ENCODE measurements at places on chromosomes 1 and 21.

DNA sequence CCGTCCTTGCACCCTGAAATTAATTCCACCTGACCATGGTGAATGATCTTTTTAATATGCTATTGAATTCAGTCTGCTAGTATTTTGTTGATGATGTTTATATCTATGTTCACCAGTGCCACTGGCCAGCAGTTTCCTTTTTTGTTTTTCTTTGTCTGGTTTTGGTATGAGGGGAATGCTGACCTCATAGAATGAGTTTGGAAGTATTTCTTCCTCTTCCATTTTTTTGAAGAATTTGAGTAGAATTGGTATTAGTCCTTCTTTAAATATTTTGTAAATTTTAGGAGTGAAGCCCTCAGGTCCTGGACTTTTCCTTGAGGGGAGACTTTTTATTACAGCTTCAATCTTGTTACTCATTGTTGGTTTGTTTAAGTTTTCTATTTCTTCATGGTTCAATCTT lies 231.6 kb downstream of the MRPL39 start:
- DNase-seq = no peak

GRCh38 chr1:14681182-14681581 lies 82.7 kb downstream of the KAZN start:
- DNase-seq = no peak

DNA sequence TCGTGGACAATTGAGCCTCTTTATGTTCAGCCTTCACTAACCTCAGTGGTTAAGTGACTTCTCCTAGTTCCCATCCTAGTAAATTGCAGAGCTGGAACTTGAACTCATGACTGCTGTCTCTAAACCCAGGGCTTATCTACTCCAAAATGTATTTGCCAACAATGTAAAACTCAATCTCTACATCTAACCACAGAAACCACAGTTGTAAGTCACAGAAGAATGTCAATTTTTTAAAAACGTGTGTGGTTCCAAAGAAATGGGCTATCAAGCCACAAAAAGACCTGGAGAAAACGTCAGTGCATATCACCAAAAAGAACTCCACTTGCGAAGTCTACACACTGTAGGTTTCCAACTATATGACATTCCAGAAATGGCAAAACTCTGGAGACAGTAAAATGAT lies 172.6 kb upstream of the HMCN1 start:
- no peak for DNase-seq

GRCh38 chr1:246096356-246096755 lies 410.7 kb downstream of the SMYD3 start:
- no peak for DNase-seq

- no peak for DNase-seq
Observed at GRCh38 chr1:199619223-199619622, 408.3 kb upstream of the NR5A2 start.

- DNase-seq = no peak
Observed at GRCh38 chr1:18470671-18471355, 9.9 kb upstream of the KLHDC7A start.

GRCh38 chr1:30005972-30006619 lies 717.3 kb downstream of the MATN1 start:
- no peak for DNase-seq

GRCh38 chr1:93976291-93976690 lies 67.1 kb upstream of the GCLM start:
- no peak for DNase-seq

- peak; percentile 61 for DNase-seq
Observed at GRCh38 chr1:12344596-12345349, 114.9 kb downstream of the VPS13D start.

DNA sequence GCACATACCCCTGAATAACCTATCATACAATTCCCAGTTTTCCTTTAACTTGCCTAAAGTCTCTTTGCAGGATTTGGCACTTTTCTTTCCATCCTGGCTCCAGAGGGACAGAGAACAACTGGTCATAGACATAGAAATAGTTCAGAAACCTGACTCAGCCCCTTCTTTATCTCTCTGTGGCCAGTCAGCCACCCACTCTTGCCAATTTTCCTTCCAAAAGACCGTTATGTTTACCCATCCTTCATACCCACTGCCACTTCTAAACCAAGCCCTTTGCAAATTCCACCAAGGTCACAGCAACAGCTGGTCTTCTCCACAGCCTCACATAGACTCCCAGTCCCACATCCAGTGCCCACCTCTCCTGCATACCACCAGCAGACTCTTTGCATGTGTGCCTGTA lies 127.2 kb upstream of the FGGY start:
- no peak for DNase-seq

GRCh38 chr1:244980605-244981004 lies 116.3 kb upstream of the HNRNPU start:
- no peak for DNase-seq

- no peak for DNase-seq
Observed at GRCh38 chr21:37346841-37347430, 19.6 kb upstream of the DYRK1A start.

GRCh38 chr1:180041582-180041981 lies 87.0 kb downstream of the CEP350 start:
- no peak for DNase-seq

DNA sequence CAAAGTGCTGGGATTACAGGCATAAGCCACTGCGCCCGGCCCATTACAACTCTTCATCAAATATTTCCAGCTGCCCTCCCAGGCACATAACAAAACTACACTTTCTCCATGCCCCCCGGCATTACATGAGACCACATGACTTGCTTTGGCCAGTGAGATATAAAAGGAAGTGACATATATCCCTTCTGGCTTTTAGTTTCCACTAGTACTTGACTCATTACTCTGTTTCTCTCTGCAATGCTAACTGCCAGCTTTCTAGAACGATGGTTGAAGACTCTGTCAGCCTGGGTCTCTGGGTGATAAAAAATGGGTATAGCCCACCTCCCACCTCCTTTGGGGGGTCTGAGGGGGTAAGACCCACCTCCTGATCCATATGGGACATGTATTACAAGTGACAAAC lies 24.2 kb downstream of the ABL2 start:
- peak; percentile 34 for DNase-seq

DNA sequence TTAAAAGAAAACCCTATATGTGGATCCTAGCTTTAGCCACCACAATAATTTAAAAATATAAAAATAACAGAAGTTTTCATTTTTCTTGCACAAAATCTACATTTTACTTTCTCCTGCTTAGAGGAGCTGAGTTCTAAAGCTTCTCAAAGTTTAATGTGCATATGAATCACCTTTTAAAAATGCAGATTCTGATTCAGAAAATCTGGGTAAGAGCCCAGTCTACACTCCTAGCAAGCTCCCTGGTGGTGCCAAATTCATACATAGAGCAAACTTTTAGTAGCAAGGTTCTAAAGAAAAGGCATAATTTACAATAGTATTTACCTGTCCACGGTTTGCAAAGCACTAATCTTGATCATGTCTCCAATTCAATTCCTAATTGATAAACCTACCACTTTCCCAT lies 19.3 kb downstream of the RSBN1 start:
- no peak for DNase-seq

DNA sequence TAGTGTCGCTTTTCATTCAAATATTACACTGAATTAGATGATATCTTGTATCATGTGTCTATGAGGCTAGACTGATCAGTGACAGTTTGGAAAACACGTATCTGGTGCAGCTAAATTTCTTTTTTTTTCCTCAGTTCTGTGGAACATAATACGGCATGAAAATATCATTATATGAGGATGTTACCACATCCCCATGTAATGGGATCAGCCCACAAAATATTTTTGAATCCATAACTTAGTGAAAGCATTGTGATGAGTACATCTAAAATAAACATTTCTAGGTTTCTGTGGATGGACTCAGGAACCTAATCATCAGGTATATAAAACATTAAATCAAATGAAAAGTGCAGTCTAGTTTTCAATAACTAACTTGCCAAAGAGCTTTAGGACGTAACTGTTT lies 356.3 kb downstream of the USP25 start:
- DNase-seq = no peak

Measured in suppressor macrophage treated with lipopolysaccharide for 4 hours (primary cell).